ENCODE measurements at places on chromosomes 12 and 14. TPM values are rescaled to one million over a fixed set of nuclear protein-coding genes. Genes with fewer than 3 reads are reported as not detected.

Gene GLT8D2
- total RNA-seq, result not detected

DNA sequence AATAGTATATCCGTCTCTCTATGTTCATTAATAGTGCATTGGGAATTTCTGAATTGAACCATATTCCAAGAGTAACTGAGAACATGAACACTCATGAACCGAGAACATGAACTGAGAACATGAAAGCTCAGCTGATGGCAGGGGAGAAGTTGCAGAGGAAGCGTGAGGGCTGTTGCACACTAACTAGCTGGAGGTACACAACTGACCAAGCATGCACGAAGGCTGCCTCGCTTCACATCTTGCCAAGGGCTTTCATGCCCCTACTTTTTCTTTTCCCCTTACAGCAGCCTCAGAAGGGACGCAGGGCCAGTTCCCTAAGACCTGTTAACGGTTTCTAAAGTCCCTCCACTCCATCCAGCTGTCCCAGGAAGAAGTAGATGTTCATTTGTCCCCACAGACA is 4.3 kb downstream of the RNASE1 start:
- H3K4me3 ChIP-seq, result no peak overlapping the region
- H3K36me3 ChIP-seq, result no peaks in the 10 kb centered on the region
- no peaks in the 10 kb centered on the region for H3K27me3 ChIP-seq

DNA sequence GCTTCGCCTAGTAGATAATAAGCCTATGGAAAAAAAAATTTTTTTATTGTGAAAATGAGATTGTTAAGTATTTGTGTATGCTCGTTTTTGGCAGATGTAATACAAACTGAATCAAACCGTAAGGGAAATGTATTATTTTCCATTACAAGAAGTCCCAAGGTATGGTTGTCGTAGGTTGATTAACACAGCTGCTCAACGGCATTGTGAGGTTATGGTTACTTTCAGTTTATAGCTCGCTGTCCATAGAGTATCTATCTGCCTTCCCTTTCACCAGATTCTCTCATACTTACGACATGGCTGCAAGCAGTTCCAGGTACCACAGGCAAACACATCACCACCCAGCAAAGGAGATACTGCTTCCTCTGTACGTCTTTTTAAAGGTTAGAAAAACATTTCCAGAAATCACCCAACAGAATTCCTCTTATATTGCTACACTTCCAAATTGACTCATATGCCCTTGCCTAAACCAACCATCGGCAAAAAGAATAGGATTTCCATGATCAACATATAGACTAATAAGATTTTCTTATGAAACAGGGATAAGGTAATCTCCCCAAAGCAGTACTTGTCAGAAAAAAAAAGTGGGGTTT is 338.6 kb downstream of the SYT1 start:
- H3K4me1 ChIP-seq, result no peaks in the 10 kb centered on the region
- DNase-seq, result no peak
- H3K27ac ChIP-seq, result no peak overlapping the region
- H3K4me3 ChIP-seq, result no peak overlapping the region
- H3K27me3 ChIP-seq, result no peaks in the 10 kb centered on the region

Gene AHNAK2
- 0.22 TPM for total RNA-seq

Gene TSPAN11
- total RNA-seq, result not detected
